IPS-NIHi11 (cell line): ENCODE measurements at places on chromosomes 7 and 10.

DNA sequence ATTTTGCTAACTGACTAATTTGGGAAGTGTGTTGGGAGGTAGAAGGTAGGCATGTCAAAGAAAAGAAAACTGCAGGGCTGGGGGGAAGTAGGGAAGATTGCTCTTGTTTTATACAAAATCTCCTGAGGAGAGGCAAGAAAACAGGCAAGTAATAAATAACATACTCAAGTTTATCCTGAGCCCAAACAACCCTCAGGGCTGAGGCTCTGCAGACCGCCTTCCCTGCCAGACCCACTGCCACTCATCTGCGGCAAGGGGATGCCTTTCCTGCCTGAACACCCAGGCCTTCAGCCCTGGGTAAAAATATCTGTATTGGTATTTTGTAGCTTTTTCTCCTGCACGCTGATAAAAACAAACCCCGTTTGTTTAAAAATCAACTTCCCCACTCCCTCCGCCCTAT is 399.8 kb upstream of the NFE2L3 start:
- DNase-seq: no peak

DNA sequence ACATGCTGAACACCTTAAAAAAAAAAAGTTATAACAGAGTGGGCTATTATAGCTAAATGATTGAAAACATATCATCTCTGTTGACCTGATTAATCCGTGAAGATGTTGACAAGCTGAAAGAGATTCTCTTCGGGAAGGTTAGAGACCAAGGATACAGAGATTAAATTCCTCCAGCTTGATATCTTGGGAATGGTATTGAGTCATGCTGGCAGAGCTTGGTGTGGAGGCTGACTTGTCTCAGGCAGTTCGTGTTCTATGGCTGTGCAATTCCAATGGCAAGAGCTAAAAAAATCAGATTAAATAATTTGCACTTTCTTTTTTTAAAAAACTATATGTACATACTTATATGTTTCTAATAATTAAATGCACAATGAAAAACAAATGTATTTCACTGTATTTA is 24.9 kb upstream of the CACNA2D1 start:
- no peak for DNase-seq

- no peak for DNase-seq
Measured at GRCh38 chr10:6365384-6365783, 162.7 kb downstream of the PFKFB3 start.

- DNase-seq: no peak
Measured at GRCh38 chr10:91367127-91367531, 43.0 kb upstream of the HECTD2 start.

DNA sequence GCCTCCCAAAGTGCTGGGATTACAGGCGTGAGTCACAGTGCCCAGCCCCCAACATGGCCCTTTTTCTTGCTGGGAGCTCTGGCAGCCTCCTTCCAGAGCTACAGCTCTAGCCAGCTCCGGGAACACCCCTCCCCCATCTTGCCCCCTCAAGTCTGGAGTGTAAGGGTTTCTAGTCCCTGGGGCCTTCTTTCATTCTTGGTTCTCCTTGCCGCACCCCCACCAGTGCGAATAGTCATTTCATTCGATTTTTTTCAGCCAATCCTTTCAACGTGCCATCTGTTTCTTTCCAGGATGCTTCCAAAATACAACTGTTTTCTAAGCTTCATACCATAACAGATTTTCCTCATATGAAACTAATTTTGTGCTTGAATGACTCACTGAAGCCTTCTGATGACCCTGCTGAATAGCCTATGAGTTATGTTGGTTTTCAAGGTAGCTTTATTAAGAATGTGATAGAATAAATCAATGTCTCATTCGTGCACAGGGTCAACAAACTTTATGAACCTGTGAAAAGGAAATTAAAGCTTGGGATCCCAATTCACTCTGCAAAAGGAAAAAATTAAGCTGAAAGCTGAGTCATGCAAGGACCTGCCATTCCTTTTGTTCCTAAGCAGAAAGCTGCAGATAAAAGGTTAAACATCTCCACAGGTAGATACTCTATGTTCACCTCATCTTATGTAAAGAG is 38.6 kb downstream of the CDC14C start:
- no peak for DNase-seq

DNA sequence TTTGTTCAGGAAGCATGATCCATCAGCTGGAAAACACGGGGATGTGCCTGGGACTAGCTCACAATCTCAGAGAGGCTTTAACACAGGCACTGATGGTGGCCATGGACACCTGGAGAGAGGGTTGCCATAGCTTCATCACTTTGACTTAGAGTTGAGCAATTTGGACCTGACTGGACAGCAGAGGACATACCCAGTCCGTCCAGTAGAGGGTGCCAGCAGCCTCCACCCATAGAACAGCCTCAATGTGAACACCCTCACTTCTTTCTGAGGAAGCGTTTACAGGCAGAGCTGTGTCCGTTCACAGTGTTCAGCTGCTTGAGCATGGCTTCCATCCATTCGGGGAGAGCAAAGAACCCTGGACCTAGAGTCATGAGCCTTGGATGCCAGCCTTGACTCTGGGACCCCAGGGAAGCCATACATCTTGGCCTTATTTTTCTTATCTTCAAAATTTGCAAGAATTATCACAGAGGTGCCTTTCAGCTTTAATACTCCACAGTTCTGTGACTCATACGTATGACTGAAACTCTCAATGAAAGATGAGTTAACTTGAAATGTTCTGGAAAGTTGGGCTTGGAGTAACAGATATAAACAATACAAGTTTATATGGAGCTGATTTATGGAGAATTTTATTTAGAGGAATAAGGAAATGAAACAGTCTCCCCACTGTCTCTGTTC is 302.9 kb upstream of the PODXL start:
- peak; percentile 86 for DNase-seq

- DNase-seq: no peak
Measured at GRCh38 chr10:91416339-91416855, 6.3 kb downstream of the HECTD2 start.

GRCh38 chr7:27091941-27092818 is 3.6 kb downstream of the HOXA1 start:
- DNase-seq: no peak

DNA sequence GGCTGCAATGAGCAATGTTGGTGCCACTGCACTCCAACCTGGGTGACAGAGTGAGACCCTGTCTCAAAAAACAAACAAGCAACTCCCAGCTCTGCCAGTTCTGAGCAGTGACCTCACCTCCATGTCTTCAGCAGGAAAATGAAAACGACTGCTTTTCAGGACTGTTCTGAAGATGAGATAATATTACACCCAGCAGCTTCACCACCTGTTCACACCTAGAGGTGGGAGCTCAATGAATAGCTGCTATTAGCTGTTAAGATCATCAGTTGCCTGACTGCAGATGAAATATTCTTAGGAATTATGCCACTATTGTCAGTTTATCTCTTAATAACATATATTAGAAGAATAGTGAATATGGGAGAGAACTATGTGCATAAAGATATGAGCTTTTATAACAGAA is 48.4 kb upstream of the CYTH3 start:
- DNase-seq: no peak

DNA sequence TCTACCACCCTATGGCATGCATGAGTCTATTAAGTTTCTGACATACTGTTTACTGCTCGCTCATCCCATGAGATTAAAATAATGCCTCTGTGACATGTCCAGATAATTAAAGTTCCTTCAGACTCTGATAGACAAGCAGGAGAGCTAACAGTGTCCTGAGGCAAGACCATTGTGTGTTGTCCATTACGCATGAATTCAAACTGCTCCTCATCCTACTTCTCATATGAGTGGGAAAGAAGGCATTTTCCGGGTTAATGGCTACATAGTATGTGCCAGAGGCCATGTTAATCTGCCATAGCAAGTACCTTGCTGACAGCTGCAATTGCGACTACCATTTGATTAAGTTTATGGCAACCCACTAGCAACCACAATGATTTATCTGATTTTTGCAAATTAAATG is 113.3 kb downstream of the GNAI1 start:
- DNase-seq: no peak

DNA sequence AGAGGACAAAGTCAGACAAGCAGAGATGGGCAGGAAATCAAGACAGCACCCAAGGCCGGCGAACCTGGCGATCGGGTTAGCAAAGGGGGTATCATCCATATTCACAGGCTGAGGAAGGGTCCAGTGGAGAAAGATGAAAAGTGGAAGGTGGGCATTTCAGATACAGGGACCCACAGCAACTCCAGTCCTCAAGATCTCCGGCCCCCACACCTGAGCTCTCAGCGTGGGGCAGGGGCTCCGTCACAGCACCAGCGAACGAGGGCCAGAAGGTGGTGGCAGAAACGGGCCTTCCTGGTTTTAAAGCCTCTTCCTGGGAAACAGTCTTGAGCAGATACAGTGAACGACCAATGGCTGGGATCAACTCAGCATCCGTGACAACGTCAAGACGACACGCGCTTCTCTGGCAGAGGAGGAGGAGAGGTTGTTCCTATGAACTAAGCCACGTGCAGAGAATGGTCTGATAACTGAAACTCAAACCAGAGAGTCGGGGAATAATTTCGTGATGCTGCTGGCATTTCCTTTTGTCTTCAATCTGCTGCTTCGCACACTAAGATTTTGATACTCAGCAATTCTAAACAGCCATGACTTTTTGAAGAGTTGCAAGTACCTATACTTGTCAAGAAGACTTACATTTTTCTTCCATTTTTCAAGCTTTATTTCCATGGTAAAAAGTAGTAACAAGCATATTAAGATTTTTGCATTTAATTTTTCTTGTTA is 219.8 kb downstream of the ZMYND11 start:
- no peak for DNase-seq

- DNase-seq: peak; percentile 15
Measured at GRCh38 chr7:50315739-50316671, 11.5 kb downstream of the IKZF1 start.

GRCh38 chr10:128763588-128763987 is 637.4 kb upstream of the MKI67 start:
- DNase-seq: no peak

- DNase-seq: no peak
Measured at GRCh38 chr10:24408365-24408764, 199.4 kb downstream of the KIAA1217 start.

DNA sequence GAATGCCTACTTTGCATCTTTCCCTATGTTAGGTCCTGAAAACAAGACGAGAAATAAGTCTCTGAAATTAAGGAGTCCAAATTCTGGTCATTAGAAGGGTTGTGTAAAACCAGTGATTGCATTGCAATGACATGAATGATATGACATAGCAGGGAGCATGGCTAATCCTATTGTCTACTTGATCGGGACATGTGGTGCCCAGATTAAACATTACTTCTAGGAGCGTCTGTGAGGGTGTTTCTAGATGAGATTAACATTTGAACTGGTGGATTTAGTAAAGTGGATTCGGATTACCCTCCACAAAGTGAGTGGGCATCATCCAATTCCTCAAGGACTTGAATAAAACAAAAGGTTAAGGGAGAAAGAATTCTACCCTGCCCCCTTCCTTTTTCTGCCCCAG is 434.9 kb upstream of the KLF6 start:
- DNase-seq: no peak

DNA sequence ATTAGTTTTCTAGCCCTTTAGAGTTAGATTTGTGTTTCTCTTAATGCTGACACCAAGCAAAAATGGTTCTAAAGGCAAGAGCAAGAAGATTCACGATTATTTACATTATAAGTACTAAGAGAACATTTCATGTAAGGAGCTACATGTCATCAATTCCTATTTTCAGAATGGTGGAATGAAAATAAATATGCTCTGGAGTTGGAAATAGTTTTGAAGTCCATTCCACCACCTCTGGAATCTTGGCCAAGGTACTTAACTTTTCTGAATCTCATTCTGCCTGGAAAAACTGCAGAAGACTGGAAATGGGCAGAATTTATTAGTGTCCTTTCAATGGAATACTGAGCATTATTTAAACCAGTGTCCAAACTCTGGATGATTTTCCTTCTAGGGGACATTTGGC is 125.1 kb upstream of the RAB11FIP2 start:
- no peak for DNase-seq

GRCh38 chr7:106065575-106066500 is 46.3 kb downstream of the SYPL1 start:
- no peak for DNase-seq

GRCh38 chr7:128163473-128163872 is 77.6 kb upstream of the LEP start:
- no peak for DNase-seq

- no peak for DNase-seq
Measured at GRCh38 chr7:52842202-52842900, 193.1 kb upstream of the POM121L12 start.

GRCh38 chr7:20713792-20714191 is 72.9 kb downstream of the SP8 start:
- no peak for DNase-seq

DNA sequence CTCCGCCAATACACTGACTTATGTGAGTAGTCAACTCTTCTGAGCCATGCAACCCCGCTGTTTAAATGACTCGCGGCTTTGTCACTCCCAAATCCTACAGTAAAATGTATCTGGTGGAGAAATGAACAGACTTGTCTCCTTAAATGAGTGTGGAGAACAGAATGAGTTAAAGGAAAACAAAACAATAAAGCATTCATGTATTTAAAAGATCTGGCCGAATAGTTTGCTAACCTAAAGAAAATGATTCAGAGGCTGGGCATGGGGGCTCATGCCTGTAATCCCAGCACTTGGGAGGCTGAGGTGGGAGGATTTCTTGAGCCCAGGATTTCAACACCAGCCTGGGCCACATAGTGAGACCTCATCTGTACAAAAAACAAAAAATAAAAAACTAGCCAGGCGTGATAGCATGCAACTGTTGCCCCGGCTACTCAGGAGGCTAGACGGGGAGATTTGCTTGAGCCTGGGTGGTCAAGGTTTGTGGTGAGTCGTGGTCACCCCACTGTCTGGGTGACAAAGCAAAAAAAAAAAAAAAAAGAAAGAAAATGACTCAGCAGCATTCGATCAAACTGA is 86.5 kb upstream of the PFKP start:
- DNase-seq: no peak

- DNase-seq: no peak
Measured at GRCh38 chr7:29888006-29888405, 81.7 kb downstream of the WIPF3 start.
